ENCODE measurements at places on chromosomes 13 and 19.

DNA sequence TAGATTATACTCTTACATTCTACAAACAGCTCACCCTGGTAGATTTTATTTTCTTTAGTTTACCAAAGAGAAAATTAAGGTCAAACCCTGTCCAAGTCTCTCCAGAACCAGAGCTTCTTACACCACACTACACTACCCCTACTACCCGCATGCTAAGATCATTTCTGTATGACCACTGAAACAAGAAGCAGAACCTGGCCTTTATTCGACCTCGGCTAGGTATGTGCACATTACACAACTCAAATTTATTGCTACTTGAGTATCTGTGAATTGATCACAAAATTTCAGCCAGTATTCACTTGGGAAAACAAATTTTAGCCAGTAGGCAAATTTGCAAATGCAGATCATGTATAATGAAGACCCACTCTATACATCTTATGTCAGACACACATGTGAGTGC is 2437.0 kb downstream of the PCDH9 start:
- no peak for DNase-seq

DNA sequence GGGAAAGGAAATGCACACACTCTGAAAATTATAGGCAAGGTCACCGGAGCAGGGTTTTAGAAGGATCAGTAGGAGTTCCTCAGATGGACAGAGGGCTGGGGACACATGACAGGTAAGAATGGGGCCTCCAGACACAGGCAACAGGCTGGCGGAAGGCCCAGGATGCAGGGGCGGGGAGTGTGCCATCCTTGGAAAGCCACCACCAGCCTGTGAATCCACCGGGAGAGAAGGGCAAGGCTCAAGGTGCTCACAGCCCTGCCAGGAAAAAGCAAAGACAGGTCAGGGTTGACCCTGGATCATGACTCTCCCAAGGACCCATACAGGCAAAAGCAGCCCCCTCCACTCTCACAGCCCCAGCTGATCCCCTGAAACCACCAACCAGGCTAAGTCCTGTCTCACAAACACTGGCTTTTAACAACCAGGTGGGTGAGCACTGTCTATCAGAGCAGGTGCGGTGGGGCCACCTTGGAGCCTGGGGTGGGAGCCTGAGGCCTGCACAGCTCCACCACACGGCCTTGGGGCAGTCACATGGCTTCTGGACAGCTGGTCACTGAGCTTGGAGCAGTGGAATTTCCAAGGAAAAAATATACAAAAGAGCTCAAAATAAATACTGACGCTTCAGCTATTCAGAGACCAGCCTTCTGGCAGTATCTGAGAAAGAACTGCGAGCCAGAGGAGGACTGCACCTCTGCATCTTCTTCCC is 35.2 kb upstream of the ISYNA1 start:
- DNase-seq = no peak

DNA sequence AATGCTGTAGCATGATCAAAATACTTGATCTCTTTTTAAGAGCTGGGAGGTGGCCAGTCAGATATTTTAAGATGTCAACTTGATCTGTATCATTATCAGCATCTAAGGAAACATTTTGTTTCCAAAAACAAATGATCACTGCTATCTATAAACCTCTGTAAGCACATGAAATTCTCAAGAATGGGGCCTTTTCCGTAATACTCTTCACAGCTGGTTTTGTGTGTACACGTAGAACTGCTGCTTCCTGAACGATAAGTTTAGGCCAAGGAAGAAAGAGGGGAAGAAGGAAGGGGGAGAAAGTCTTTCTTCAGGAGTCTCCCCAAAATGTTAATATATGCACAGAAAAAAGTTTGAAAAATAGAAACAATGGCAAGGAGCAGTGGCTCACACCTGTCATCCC is 25.7 kb downstream of the ARL11 start:
- no peak for DNase-seq

GRCh38 chr13:21615427-21615826 is 11.5 kb upstream of the MICU2 start:
- no peak for DNase-seq

GRCh38 chr19:6039566-6040225 is 61.8 kb upstream of the RANBP3 start:
- no peak for DNase-seq

DNA sequence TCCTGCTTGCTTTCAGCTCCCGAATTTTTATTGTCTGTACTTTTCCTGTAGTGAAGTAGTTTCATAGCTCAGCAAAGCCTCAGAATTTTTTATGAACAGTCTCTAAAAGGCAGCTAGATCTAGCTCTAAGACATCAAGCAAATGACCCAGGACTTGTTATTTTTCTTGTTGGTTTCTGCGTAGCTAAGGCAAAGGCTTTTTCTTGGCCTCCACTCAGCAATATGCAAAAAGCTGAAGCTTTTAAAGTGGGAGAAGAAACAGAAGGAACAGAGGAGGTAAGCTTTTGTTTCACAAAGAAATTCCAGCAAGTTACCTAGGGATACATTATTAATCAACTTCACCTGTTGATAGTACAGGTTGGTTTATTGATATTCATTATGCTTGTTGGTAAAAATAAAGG is 235.9 kb downstream of the PCDH20 start:
- no peak for DNase-seq

- no peak for DNase-seq
Measured at GRCh38 chr13:30308548-30308947, 1.2 kb upstream of the KATNAL1 start.

DNA sequence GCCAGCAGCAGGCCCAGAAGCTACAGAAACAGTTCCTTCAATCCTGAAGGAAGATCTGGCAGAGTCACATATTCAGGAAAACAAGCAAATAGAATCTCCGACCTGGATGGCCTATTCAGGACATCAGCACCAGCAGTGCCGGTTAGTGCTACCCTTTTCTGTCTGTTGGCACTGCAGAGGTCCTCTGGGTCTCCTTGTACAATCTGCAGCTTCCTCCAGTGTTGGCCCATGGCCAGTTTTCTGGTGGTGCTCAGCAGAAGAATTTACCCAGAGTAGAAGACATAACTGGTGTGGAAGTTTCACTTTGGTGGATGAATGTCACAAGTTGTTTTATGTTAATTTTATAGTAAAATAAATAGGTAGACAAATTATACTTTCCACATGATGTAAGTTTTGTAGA is 498.1 kb downstream of the COG6 start:
- no peak for DNase-seq

DNA sequence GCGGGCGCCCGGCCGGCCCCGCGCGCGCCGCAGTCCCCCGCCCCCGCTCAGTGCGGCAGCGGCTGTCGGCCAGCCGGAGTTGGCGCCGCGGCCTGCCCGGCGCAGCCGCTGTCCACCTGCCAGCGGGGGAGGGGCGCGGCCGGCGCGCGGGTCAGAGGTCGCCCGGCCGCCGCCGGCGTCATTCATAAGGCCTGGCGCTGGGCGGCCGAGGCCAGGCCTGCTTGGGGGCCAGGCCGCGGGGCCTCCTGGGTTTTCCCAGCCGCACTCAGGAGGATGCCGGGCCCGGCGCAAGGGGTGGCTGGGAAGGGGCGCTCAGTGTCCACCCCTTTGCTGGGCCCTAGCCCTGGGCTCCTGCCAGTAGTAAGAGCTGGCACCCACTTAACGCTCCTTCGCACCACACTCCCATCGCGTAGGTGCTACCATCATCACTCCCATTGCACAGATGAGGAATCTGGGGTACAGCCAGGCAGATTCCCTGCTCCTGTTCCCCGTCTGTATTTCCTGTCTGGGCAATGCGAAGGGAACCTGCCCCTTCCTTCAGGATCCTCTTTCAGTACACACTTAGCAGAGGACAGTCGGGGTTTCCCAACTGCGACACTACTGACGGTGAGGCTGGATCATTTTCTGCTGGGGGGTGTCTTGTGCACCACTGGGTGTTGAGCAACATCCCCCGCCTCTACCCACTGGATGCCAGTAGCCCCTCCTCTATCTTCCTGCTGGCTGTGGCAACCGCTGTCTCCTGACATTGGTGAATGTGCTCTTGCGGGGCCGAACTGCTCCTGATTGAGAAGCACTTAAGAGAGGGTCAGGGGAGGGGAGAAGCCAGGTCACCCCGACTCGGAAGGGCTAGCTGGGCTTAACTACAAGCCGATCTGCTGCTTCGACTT is 846 bp upstream of the PRKACA start:
- DNase-seq = no peak

DNA sequence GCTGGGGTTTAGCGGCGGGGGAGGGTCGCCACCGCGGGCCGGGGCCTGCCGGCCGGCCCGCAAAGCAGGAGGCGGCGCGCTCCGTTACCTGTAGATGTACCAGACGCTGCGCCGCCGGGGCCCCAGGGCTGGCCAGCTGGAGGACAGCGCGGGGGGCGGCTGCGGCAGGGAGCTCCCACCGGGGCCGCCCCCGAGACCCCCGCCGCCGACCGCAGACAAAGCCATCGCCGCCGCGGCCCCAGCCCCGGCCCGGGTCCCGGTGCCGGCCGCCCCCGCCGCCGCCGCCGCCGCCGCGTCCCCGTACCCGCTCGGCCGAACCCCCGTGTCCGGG is 24.8 kb downstream of the SHANK1 start:
- no peak for DNase-seq

DNA sequence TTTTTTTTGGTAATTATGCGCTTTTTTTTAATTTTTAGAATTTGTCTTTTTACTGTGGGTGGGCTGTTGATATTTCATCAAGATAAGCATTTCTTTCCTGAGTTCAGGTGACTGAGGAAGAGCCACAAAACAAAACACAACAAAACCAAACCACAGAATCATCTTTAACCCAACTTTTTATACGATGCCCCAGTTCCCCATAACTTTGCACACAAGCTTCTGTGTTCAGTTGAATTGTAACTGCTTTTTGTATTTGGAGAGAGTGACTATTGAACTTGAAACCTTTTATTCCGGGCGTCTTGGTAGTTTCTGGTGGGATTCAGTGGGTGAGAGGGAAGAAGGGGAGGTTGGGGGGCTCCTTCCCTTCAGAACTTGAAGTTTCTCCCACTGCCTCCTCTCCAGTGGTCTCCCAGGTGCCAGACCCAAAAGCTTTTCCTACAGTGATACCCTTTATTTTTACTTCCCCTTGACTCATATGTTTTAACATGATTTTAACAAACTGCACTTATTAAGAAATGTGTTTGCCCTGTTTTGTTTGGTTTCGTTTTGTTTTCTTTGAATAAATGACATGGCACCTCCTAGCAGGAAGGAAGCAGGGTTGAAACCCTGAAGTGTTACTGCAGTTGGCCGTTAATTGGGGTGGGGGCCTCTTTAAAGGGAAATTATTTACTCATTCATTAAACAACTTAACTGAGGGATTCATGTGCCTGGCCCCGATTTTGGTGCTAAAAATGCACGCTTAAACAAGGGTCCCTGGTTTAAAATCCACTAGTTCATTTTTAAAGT is 2.7 kb upstream of the CCDC97 start:
- no peak for DNase-seq

GRCh38 chr13:108728370-108728769 is 99.0 kb downstream of the MYO16 start:
- DNase-seq = no peak

DNA sequence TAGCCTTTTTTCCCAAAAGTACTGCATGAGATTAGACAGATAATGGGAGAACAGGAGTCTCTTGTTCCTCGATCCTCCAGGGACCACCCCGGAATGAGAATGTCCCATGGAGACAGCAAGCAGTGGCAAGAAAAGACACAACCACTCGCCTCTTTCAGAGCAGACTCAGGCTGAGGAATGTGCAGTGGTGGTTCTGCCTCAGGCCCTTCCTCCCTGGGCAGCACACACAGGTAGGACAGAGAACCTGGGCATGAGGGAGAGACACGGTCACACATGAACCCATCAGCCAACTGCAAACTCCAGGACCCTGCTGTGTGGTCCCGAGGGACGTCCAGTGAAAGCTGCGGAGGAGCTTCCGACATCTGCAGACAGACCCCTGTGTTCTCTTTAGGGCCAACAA is 31.0 kb downstream of the CRYL1 start:
- DNase-seq = no peak

DNA sequence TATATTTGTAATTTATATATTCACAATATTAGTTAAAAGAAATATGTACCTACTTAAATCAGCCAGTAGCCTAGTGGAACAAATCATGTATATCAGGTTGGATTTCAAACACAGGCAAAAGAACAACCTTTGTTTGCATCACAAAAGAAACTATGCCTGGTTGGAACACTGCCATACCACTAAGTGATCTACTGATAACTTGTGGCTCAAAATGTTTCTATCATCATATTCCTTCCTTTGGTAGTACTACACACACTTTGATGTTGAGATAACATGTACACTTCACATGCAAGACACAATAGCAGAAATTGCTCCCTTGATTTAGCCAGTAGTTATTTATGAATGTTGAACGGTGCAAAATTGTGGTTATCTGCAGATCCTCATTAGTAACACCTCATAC is 146.0 kb upstream of the GPC6 start:
- no peak for DNase-seq

DNA sequence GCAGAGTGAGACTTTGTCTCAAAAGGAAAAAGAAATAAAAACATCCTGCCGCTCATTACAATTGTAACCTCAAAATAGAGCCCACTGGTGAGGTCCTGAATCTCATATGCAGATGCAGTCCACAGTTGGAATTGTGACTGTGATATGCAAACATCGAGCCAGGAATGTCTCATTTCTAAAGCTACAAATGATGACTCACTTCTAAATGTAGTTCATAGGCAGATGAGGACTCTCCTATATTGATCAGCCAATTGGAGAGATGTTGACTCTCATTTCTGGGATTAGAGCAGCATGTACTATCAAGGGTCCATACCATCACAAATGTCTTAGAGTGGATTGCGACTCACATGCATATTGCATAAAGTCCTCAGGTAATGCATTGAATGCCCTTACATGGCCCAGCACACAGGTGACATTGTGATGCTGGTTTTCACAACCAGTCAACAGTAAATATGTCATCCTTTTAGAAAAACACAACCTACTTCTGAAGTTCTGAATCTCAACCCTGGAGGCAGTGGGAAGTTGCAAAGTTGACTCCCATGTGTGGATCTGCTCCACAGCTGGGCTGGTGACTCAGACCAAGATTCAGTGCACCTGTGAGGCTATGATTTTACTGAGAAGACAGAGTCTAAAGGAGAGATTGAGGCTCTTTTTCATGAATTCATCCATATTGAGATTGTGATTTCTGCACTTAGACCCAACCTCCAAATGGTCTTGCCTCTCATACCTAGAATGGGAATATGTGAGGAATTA is 16.9 kb upstream of the ZNF254 start:
- no peak for DNase-seq

GRCh38 chr19:6358003-6358402 is 3.3 kb upstream of the CLPP start:
- DNase-seq = no peak

DNA sequence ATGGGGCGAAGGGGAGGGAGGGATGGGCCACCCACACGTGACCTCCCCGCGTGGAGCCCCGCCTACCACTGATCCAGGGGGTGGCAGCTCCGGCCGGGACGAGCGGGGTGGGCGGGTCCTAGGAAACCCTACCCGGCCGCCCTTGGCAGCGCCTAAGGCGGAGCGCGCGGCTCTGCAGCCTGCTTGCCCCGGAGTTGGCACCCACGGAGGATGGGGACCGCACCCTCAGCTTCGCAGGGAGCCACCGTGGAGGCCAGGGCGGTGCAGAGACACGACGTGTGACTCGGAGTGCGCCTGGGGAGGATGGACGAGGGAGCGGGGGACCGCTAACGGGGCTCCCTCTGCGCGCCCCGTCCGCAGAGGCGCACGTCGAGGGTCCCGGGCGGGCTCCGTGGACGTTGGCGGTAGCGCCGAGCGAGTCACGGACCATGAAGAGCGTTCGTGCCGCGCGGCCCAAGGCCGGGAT is at the start of gene RGS9BP:
RGS9BP (plus strand) TSS at position 129 of the 466 bp plus-strand sequence. CDS start 416 bp downstream, outside the sequence.
- no peak for DNase-seq

GRCh38 chr13:82772816-82773215 is 1109.5 kb downstream of the SLITRK1 start:
- DNase-seq = no peak

Measured in cortex of kidney (tissue), 1 donor.